ENCODE measurements at places on chromosomes 16 and 17. TPM values are rescaled to one million over a fixed set of nuclear protein-coding genes. Genes with fewer than 3 reads are reported as not detected.
A peak's percentile ranks its signal among the peaks of the same experiment; 100 is the strongest.

DNA sequence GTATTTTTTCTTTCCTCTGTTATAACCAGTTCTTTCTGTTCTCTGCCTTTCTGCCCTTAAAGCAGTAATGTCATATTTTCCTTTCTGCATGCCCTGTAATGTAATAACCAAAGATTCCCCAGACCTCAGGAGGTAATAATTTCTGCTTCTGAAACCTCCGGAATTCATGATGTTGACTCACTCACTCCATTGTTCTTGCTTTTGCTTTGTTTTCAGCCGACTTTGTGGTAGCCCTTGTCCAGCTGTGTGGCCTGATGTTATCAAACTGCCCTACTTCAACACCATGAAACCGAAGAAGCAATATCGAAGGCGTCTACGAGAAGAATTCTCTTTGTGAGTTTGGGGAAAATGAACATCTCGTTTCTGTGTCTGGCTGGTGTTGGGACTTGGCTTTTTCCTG is 55.9 kb downstream of the CDK12 start:
- peak; percentile 4 for DNase-seq

SLFN14 gene
- total RNA-seq, result not detected

- DNase-seq, result peak; percentile 71
These were observed 85.6 kb downstream of the FOXL1 start for GRCh38 chr16:86663685-86664521.

DNA sequence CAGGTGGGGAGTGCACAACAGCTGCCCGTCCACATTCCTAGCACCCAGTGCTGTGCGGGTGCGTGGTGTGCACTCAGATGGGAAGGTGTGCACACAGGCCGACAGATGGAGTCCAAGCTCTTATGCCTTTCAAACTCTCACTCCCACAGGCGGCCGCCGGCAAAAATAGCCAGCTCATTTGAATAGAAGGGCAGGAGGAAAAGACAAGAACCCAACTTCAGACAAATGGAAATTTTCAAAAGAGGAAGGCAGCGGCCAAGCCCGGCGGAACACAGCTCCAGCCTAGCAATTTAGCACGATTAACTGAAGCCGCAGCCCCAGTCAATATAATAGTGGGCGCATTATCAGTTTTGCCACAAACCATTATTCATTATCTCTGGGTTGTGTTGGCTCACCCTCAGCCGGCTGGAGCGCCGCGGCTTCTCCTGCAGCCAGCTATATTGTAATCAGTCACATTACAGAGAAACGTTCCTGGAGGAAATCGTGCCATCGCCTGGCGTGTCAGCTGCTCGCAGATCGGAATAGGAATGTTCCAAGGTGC is 103.9 kb upstream of the SEC14L1 start:
- DNase-seq, result peak; percentile 59

GRCh38 chr17:73924909-73925186 is 278.6 kb upstream of the RPL38 start:
- no peak for DNase-seq

DNA sequence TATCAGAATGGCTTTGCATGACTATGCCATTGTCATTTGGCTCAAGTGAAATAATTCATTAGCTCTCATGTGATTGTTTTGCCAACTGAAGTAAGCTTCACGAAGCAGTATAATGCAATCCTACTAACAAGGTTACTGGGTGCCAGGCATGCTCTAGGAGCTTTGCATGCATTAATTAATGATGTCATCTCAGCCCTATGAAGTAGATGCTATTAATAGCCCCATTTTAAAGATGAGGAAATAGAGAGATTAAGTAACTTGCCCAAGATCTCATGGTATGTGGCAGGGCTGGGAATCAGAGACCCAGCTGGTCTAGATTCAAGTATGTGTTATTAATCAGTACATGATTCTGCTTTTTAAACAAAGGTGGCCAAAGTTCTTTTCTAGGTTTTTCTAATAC is 14.1 kb downstream of the KRT39 start:
- peak; percentile 40 for DNase-seq

SYT17 gene
- total RNA-seq, result 0.24 TPM

DNA sequence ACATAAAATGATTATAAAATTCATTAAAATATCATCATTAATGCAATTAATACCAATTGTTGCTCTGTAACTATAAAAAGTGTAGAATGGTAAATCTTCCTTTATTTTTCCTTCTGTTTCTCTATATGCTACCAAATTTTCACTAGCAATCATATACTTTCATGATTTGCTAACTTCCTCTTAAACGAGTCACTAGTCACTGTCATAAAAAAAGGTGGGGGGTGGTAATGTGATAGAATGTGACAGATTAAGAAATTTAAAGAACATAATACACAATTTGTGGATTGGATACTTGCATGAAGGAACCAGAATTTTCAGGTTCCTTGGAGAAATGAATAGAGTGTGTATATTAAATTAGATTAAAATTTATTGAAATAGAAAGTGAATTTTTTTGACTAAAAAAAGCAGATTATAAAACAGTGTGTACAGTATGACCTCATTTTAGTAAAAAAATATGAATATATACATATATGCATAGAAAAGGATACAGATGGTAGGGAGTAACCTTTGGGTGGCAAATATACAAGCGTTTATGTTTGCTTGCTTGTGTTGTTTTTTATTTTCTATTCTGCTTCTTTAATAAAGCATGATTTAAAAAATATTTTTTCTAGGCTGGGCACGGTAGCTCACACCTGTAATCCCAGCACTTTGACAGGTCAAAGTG is 56.7 kb upstream of the C17orf78 start:
- no peak for DNase-seq

- DNase-seq, result no peak
These were observed 191.0 kb upstream of the PMFBP1 start for GRCh38 chr16:72362973-72363372.

All from RPMI7951 (cell line).